ENCODE measurements at places on chromosomes 1 and 21.
A peak's percentile ranks its signal among the peaks of the same experiment; 100 is the strongest.

DNA sequence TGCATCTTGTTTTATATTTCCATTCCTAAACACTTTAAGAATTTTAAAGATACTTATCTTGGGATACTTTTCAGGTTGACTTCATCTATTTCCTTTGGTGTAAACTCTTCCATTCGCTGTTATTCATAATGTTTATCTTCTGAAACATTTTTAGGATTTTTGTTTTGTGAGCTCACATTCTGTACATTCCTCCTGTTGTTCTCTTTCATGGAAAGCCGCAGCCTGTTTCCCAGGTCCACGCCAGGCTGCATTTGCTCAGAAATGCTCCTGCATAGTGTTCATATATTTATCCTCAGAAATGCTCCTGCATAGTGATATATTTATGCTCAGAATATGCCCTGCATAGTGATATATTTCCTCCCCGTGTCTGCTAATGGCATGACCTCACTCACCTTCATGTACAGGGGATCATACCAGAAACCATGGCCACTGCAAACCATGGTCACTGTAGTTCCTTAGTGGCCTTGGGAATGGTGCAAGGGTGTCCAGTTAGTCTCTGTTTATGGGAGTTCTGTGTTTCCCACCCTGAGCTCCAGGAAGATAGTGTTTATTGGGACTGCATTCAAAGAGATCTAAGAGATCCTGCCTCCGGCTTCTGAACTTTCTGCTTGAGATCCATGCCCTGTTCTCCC is 153.9 kb upstream of the GREM2 start:
- DNase-seq, result peak; percentile 18

DNA sequence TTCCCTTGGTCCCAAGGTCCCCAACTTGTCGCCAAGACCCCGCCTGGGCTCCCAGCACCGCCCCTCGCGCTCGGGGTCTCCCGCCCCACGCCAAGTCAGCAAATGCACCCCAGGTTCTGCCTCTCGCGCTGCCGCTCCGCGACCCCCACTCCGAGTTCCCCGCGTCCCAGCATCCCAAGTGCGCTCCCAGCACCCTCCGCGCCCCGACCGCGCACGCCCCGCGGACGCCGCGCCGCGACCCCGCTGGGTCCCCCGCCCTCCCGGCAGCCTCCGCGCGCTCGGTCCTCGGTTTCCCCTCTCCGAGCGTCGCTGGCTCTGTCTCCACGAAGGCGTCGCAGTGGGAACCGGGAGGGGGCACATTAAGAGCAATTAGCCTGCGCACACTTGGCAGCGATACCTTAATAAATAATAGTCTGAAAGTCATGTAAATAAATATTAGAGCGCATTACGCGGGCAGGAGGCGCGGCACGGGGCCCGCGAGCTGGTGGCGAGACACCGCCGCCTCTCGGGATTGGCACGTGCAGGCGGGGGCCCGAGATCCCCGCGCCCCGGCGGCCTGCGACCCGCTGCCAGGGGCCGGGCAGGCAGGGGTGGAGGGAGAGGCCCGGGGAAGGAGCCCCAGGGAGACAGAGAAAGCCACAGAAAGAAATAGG is 75.9 kb downstream of the VWA5B1 start:
- DNase-seq, result no peak

DNA sequence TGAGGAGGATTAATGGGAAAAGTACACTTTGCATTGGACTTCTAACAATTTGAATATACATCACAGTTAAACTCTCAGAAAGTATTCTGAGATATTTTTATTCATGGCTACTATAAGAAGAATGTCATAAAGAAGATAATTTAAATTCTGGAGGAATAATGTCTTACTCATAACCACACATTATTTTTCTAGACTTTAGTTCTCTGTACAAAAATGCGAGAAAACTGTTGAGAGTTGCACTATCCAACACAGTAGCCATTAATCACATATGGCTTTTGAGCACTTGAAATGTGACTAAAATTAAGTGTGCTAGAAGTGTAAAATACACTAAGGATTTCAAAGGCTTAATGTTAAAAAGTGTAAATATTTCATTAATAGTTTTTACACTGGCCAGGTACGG is 53.8 kb downstream of the CRB1 start:
- DNase-seq, result no peak

- DNase-seq, result peak; percentile 51
Measured at GRCh38 chr1:117612517-117613248, 6.8 kb downstream of the TENT5C start.

DNA sequence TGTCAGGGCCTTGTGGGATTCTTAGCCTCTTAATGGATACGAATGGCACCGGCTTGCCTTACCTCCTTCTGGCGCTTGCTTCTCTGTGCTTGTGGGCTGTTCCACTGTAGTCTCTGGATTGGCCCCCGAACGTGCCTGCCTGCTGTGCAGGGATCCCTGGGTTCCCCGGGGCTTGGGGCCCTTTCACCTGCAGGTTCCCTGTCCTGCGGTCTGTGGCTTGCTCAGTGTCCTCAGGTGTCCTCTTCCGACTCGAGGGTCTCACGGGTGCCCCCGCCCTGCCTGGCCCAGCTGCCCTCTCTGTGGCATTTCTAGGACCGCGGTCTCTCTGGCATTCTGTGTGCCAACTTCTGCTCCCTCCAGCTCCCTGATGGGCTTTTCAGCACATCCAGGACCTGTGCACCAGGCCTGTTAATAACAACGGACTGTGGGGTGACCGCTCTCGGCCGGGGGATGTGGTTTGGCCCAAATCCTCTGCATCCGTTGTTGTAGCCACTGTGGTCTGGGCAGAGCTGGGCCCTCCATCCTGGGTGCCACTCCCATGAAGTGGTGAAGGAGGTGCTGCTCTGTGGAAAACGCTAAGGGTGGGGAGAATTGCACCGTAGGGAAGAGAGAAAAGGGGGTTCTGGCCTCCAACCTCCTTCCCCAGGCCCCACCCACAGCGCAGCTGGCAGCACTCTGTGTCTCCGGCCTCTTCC is 12.4 kb downstream of the COL18A1 start:
- DNase-seq, result no peak

- DNase-seq, result no peak
Measured at GRCh38 chr1:25720624-25721023, 79.4 kb upstream of the SELENON start.

GRCh38 chr1:227898502-227899140 is 49.1 kb downstream of the WNT9A start:
- DNase-seq, result no peak

DNA sequence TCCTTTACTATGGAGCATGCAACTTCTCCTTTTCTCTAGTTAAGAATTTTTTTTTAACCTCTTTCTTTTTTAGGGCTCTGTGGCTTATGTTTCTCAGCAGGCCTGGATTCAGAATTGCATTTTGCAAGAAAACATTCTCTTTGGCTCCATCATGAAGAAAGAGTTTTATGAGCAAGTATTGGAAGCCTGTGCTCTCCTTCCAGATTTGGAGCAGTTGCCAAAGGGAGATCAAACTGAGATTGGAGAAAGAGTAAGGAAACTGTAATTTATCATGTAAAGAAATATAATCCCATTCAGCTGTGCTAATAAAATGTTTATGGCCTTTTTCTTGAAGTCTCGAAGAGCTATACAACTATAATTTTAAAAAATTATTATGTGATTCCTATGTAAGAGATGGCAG is 70.1 kb downstream of the HSPA13 start:
- no peak for DNase-seq

GRCh38 chr1:228021355-228022030 is 14.7 kb downstream of the WNT3A start:
- no peak for DNase-seq

GRCh38 chr1:248155927-248156326 is 11.0 kb downstream of the OR2M5 start:
- DNase-seq, result no peak

GRCh38 chr21:44499631-44500030 is 40.4 kb downstream of the KRTAP10-1 start:
- no peak for DNase-seq

DNA sequence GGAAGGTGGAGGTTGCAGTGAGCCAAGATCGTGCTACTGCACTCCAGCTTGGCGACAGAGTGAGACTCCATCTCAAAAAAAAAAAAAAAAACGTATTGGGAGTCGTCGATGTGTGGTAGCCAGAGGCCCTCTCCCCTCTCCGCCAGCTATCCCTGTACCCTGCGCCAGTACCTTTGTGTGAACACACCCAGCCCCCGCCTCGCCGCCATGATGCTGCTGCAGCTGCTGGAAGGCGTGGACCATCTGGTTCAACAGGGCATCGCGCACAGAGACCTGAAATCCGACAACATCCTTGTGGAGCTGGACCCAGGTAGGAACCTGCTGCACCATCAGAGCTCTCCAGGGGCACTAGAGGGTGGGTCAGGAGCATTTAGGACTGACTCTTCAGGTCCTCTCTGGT is 12.2 kb downstream of the PINK1 start:
- no peak for DNase-seq

DNA sequence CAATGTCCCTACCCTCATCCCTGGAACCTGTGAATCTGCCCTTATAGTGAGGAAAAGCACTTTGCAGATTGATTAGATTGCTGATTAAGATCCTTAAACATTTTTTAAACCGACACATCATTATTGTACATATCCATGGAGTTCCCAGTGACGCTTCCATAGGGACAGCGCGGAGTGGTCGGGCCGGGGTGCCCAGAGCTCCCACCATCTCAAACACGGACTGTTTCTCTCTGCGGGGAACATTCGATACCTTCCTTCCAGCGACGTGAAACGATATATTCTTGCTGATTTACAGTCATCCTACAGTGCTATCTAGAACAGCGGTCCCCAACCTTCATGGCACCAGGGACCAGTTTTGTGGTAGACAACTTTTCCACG is 4.0 kb downstream of the KRTAP10-12 start:
- DNase-seq, result no peak
